ENCODE measurements at places on chromosomes 1 and 21.

- no peak for DNase-seq
Observed at GRCh38 chr1:158800526-158800925, 19.5 kb upstream of the OR6N2 start.

DNA sequence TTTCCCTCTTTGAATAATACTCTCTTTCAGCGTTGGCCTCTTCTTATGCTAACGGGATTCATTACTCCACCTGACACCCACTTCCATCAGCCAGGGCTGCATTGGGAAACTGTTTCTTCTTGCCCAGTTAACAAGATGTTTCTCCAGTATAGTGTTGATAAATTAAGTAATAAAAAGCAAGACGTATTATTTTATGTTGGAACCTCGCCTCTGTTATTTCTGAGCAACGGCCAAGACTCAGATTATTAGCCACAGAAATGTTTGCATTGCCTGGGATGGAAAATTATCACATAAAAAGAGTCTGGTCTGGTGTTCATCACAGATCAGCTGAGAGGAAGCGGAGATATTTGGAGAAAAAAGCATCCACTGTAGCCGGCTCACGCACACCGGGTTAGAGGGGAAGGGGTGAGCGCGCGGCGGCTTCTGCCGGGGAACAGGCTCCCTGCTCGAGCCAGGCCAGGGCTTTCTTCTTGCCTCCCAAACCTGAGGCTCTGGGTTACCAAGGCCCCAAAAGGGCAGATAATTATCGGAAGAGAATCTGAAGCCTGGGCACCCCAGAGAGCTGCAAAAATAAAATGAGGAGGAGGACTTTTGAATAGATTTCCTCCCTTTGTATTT lies 189.5 kb downstream of the PRDM16 start:
- no peak for DNase-seq

- DNase-seq: no peak
Observed at GRCh38 chr1:177082855-177083693, 81.4 kb downstream of the ASTN1 start.

DNA sequence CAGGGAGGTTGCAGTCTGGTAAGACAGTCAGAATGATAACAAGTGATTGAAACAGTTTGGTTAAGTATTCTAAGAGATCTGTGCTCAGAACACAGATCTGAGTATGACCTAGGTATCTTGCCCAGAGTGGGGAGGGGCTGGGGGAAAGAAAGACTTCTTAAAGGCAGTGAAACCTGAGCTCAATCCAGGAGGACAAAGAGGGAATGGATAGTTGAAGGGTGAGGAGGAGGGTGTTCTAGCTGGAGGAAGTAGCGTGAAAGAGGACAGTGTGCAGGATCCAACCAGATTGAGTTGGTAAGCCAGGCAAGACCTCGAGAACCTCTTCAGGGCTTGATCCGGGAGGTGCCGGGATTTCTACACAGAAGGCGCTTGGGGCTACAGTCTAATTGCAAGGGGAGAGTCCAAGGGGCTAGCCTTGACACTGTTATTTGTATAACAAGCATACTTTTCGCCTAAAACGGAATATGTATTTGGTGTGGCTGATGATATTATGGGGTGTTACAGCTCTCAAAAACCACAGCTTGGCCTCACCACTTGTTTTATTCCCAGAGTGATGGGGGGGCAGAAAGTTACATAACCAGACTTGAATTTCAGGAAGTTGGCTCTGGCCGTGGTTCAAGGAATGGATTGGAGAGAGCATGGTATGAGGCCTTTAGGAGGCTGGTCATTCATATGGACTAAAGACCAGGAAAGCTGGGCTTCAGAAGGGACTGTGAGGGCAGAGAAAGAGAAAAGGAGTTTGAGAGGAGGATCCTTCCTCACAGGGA lies 19.1 kb downstream of the RCSD1 start:
- no peak for DNase-seq

DNA sequence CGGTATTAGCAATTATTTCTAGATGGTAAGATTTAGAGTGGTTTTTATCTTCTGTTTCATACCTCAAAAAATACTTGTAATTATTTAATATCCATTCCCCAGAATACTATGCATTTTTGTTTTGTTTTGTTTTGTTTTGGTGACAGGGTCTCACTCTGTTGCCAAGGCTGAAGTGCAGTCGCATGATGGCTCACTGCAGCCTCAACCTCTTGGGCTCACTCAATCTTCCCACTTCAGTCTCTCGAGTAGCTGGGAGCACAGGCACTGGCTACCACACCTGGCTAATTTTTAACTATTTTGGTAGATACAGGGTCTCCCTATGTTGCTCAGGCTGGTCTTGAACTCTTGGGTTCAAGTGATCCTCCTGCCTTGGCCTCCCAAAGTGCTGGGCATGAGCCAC lies 252.7 kb downstream of the AKT3 start:
- no peak for DNase-seq

- no peak for DNase-seq
Observed at GRCh38 chr1:215084621-215085020, 2.1 kb downstream of the KCNK2 start.

GRCh38 chr1:51924455-51924854 lies 45.9 kb upstream of the NRDC start:
- no peak for DNase-seq

DNA sequence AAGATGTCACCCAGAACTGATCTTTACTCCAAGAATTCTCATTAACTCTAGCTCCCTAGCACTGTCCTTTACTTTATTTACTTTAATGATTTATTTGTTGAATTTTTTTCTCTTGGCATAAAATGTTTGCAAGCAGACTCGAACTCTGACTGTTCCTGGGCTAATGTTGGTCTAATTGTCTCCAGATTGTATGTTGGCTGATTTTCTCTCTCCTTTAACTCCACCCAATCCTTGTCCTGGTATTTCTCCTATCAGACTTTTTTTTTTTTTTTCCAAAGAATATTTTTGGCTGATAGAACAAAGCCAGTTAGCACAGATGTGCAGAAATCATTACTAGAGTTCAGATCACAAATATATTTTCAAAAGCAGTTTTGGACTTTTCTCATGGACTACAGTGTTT lies 82.6 kb downstream of the ATF6 start:
- DNase-seq: no peak

- no peak for DNase-seq
Observed at GRCh38 chr1:22828484-22829308, 118.1 kb downstream of the EPHB2 start.

- DNase-seq: no peak
Observed at GRCh38 chr1:209959623-209960022, 21.6 kb downstream of the SYT14 start.

DNA sequence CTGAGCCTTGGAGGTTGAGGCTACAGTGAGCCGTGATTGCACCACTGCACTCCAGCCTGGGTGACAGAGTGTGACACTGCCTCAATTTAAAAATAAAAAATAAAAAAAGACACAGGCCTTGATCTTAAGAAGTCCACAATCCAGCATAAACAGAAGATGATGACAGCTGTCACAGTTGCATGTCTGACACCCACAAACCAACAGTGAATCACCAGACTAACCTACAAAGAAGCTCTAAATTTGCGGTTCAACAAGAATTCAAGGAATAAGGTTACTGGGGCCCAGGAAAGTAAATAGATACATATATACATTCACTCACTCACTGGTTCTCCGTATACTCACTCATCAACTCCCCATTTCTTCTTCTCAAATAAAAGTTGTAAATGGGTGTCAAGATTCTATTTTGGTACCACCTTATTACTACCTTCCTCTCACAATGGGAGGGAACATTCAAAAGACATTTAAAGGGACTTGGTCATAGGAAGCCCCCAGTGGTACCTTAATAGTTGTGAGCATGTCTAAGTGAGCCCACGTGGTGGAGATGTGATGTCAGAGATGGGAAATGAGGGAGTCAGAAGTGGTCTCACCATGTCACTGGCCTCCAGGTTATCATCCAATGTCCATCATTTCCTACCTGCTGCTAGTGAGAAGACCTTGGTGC lies 66.9 kb upstream of the PRDX6 start:
- no peak for DNase-seq

DNA sequence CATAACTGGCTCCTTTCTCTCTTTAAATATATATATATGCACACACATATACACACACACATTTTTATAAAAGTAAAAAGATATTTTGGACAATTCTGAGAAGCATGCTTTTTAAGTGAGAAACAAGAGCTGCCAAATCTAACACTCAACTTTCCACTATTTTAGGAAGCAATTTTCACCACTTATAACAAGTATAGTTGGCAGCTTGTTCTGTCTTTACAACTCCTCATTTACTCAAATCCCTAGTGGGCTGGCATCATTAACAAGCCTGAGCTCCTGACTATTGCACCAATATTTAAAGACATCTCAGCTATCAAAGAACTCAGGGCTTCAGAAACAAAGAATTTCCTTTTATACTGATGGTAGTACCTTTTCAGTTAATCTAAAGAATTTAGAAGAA lies 76.6 kb downstream of the RAB3GAP2 start:
- DNase-seq: no peak

DNA sequence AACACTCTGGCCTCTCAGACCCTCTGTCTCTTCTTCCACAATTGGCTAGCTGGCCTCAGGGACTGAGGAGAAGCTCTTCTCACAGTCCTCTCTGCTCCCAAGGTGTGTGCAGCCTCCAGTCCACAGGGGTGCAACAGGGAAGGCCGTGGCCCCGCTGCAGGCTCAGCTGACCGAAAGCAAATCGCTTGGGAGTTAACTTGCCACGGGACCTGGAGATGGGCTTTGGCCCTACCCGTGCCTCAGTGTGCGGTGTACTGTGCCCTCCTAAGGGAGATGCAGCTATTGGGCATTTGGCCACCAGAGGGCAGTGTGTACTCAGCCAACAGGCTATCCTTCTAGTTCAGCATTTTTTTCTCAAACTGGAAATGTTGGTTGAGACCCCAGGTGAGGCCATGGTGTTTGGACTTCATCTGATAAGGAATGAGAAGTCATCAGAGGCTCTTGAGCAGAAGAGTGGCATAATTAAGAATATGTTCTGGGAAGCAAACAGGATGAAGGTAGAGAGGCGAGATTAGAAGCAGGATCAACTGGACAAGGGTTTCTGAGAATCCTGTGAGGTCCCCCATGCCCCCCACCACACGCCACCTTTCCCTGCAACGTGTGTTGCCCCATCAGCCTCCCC lies 42.5 kb upstream of the TMEM125 start:
- peak; percentile 50 for DNase-seq

- no peak for DNase-seq
Observed at GRCh38 chr1:116694524-116694923, 27.0 kb upstream of the IGSF3 start.

GRCh38 chr1:46508757-46509156 lies 19.1 kb downstream of the DMBX1 start:
- DNase-seq: no peak

DNA sequence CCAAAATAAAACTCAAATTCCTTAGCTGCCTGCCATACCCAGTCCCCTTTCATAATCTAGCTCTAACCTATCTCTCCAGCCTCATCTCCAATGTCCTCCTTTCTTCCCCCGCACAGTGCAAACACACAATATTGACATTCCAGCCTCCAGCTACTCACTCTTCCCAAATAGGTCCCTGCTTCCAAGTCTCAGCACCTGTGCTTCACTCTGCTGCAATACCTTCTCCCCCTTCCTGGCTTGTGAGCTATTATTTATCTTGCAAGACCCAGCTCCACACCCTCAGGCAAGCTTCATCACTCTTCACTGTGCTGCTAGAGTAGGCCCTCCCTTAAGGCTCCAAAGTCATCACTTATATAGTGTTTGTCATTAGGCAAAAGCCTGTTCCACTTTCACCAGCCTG lies 9.7 kb downstream of the PLPP3 start:
- no peak for DNase-seq

DNA sequence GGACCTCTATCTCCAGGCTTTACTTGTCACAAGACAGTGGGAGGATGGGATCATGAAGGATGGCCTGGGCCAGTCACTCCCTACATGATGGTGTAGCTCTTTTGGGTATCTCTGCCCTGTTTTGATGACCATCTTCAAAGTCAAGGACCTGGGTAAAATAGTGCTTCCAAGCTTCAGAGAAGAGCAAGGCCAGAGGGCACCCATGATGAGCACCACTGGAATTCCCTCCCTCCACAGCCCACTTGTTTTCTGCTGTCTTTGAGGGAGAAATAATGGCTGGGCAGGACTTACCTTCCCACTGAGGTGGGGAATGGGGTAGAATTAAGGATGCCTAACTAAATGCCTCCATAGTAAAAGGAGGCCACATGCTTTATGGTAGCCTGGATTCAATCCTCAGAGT lies 165.7 kb downstream of the DHRS3 start:
- DNase-seq: no peak

GRCh38 chr1:113027007-113027406 lies 46.0 kb upstream of the LRIG2 start:
- no peak for DNase-seq

GRCh38 chr1:7450838-7451237 lies 320.3 kb upstream of the VAMP3 start:
- DNase-seq: no peak

GRCh38 chr1:236681219-236681618 lies 5.1 kb upstream of the ACTN2 start:
- no peak for DNase-seq

GRCh38 chr1:52424231-52424636 lies 19.8 kb downstream of the PRPF38A start:
- no peak for DNase-seq

GRCh38 chr1:232998138-232998537 lies 47.7 kb downstream of the NTPCR start:
- DNase-seq: no peak

GRCh38 chr1:41835485-41835884 lies 83.2 kb downstream of the HIVEP3 start:
- DNase-seq: no peak

DNA sequence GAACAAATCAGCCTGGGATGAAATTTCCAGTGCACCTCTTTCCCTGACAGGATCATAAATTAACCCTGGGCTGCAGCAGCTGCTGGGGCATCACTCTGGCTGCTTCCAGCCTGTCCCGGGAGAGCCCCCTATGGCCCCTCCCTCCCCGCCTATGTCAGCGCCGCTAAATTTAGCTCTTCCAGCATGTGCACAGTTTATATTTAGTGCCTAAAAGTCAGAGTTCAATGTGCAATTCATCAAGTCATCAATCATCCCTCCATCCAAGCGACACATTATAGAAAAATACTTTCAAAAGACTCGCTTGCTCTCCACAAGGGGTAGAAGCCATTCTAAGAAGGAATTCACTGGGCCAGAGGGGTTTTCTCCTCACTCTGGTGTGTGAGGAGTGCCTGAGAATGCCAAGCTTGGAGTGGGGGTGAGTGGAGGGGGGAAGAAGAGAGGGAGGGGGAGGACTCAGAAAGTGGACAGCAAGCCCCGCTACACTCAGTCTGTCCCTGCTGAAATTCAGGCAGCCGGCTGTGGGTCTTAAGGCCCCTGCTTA lies 37.4 kb downstream of the XCL1 start:
- no peak for DNase-seq
